Sigmoid colon (tissue), 7 donors: ENCODE measurements at places on chromosomes 5 and 9.

DNA sequence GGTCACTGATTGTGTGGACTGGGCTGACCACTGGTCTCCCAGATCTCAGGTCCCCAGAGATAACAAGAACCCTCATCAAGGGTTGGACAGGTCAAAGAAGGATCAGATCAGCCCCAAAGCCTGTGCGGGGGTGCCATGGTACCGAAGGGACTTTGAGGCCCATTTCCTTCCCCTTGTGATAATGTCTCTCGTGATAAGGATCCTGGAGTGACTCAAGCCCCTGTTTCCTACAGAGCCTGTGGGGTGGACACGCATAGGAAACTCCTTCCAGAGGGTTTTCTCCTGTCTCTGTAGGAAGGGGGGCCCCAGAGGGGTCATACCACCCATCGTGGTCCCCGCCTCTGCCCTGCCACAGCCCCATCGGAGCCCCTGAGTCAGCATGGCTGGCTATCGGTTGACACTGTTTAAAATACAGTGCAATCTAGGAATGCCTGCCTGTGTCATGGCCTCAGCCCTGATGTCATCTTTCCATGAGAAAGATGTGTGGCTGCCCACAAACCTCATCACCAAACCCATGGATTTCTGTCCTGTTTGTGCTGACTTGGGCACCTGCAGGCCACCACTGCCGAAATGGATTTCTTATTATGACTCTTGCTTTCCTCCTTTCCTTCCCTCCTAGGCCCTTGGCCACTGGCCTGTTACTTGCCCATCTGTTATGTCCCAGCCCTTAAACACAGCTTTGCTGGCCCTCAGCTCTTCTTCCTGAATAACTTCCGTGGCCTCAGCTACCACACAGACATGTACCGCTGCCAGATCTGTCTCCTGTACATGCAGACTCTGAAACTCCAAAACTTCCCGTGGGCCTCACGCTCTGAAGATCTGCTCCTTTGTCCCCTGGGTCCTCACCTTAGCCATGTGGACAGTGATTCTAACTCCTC is 2.9 kb upstream of the CSF2 start:
- DNase-seq, result no peak

GRCh38 chr5:123950701-123951581 is 439.0 kb downstream of the CSNK1G3 start:
- DNase-seq, result no peak

- no peak for DNase-seq
These were observed 184.5 kb upstream of the KLF4 start for GRCh38 chr9:107673861-107674720.

DNA sequence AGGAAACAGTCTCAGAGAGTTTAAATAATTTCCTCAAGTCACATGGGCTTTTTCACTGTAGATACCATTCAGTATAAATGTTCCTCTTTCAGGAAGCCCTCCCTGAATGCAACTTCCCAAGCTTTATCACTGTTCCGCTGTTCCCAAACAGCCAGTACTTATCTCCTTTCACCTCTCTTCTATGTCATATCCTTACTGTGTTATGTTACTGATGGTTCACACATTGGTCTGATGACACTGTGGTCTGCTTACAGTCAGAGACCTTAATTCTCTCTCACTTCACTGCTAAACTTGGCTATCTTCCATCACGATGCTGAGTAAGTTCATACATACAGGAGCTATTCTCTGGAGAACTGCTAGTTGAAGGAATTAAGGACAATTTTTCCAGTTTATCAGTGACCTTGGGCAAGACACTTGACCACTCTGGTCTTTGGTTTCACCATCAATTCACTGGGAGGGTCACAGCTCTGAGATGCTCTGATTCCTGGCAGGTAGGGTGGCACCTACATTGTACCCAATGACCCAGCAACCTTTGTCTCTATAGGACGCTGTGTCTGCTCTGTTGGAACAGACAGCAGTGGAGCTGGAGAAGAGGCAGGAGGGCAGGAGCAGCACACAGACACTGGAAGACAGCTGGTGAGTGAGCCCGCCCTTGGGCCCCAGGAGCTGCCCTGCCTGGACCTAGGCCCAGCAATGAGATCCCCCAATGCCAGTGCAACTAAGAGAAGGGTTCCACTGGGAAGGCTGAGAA is 42.1 kb upstream of the RARS1 start:
- DNase-seq, result no peak

DNA sequence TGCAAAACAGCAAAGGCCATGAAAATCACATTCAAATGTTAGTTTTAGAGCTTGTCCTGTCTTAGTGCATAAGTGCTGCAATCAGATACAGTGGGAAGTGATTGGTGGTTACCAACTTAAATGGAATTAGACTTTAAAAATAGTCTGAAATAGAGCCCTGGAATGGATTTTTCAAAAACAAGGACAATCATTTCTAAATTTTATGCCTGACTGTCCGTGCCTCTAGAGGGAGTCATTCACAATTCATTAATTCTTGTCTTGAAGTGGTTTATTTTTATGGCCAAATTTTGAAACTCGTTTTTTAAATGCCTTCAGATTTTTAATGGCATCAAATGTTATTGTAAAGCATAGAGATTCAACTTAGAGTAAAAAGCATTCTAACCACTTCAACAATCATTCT is 561.8 kb upstream of the DAB2 start:
- DNase-seq, result no peak

- DNase-seq, result no peak
These were observed 58.9 kb upstream of the RXRA start for GRCh38 chr9:134267305-134267880.

GRCh38 chr5:53362521-53362941 is 117.9 kb upstream of the FST start:
- no peak for DNase-seq

DNA sequence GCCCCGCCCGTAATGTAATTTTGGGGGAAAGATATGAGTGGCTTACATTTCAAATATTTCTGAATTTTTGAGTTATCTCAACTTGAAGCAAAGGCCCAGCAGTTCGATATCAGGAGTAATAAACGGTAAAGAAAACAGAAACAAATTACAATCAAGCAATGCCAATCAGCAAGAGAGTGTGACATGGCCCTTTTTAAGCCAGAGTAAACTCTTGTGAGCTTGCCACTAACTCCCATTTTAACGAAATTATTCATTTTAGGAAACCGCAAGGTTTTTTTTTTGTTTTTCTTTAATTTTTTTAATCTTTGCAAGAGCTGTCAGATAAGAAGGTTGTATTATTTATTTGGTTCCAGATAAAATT is 17.6 kb upstream of the CDK7 start:
- no peak for DNase-seq

DNA sequence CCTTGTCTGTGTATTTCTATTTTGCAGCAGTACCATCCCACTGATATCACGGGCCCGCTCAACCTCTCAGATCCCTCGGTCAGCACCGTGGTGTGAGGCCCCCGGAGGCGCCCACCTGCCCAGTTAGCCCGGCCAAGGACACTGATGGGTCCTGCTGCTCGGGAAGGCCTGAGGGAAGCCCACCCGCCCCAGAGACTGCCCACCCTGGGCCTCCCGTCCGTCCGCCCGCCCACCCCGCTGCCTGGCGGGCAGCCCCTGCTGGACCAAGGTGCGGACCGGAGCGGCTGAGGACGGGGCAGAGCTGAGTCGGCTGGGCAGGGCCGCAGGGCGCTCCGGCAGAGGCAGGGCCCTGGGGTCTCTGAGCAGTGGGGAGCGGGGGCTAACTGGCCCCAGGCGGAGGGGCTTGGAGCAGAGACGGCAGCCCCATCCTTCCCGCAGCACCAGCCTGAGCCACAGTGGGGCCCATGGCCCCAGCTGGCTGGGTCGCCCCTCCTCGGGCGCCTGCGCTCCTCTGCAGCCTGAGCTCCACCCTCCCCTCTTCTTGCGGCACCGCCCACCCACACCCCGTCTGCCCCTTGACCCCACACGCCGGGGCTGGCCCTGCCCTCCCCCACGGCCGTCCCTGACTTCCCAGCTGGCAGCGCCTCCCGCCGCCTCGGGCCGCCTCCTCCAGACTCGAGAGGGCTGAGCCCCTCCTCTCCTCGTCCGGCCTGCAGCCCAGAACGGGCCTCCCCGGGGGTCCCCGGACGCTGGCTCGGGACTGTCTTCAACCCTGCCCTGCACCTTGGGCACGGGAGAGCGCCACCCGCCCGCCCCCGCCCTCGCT is 1.9 kb downstream of the LRRC26 start:
- no peak for DNase-seq

DNA sequence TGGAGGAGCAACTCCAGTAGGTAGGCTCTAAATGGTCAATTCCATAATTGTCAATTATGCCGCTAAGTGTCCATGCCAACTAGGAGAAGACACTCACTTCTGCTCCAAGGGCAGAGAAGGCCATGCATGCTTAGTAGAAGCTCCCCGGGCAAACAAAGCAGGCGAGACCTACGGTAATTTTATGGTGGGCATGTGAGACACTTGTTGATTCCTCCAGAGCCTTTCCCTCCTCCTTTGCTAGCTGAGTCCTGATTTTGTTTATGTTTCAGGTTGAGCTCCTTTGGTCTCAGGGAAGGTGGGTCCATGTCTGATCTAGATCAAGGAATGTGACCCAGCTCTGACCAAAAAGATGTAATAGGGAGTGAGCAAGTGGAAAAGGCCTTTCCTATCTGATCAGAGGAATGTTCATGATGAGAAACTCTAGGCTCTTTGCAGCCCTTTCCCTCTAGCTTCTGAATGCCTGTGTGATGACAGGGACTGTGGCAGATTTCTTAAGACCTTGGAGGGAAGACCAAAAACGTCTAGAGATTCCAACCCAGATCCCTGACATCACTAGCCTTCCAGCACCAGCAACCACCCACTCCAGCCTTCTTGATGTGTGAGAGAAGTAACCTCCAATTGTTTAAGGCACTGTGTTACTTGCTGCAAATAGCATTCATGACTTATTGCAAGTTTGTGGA is 7.7 kb upstream of the CPEB4 start:
- DNase-seq, result no peak

- no peak for DNase-seq
These were observed 22.6 kb upstream of the HK3 start for GRCh38 chr5:176921714-176922113.

DNA sequence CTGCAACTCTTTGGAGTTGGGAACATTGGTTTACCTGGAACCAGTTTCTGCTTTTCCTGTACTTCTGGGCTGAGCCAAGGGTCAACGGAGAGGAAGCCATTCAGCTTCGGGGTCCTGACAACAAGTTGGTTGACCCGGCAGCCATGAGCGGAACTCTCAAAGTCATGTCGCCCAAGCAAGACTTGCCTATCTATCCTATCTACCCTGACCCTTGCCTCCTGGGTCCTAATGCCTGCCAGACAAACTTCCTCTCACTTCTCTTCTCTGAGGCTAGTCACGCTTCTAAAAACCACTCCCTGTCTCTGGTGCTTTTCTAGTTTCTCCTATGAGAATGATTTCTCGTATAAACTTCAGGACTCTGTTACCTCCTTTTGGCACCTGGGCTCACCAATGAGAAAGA is 44.7 kb upstream of the CRHBP start:
- DNase-seq, result no peak

DNA sequence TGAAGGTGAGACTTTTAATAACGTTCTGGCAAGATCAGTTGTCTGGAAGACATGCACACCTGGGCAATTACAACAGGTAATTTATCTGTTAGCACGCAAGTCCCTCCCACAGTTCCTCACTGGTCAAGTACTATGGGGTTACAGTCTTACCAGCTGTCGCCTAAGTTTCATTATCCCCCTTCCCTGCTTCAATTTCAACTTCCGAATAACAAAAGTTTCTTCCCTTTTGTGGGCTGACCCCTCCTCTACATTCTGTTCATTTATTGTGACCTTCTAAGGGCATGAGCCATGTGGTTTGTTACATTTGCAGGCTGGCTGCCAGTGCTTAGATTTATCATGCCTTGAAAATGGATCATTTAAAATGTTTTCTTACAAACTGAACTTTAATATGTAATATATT is 16.5 kb downstream of the GAPT start:
- DNase-seq, result no peak

- DNase-seq, result no peak
These were observed 29.3 kb downstream of the COL23A1 start for GRCh38 chr5:178560911-178561310.

DNA sequence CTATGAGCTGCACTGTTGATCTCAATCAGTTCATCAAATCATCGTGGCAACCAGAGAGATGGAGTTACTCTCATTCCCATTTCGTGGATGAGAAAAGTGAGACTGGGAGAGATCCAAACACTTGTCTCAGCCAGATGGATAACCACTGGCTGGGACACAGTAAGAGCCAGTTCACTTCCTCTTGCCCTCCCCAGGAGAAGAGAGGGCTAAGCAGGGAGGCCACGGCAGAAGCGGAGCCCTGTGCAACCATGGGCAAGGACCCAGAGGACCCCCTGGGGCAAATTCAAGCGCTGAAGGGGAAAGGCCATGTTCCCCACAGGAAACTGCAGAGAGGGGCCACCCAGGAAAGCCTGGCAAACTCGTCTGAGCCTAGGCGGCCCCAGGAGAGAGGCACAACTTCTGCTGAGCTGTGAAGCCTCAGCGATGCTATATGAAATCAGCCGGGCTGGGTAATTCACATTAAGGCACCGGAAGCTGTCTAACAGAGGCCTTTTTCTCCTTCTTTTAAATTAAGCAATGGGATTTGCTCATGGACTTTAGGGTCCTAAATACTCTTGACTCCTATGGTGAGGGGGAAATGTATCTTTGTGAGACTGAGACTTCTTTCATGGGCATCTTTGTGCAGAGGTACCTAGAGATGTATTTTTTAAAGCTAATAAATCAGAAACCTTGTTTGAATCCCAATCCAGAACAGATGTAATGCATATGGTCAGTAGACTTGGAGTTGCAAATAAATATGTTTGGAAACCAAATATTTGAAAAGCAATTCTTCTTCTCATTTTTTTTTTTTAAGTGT is 137.1 kb upstream of the SMIM23 start:
- no peak for DNase-seq

DNA sequence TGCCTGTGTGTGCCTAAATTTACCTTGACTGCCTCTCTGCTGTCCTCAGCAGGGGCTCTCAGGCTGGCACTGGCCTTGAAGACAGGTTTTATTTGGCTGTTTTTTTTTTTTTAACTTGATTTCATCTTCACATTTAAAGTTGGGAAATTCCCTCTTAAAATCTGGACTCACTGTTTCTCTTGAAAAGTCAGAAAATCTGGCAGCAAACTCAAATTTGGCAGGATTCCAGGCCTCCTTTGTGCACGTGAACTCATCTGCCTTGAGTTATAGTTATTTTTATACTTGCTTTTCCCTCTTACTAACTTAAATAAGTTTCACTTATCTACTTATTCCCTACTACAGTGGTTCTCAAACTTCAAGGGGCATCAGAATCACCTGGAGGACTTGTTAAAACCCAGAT is 118.4 kb upstream of the MAP3K1 start:
- no peak for DNase-seq

DNA sequence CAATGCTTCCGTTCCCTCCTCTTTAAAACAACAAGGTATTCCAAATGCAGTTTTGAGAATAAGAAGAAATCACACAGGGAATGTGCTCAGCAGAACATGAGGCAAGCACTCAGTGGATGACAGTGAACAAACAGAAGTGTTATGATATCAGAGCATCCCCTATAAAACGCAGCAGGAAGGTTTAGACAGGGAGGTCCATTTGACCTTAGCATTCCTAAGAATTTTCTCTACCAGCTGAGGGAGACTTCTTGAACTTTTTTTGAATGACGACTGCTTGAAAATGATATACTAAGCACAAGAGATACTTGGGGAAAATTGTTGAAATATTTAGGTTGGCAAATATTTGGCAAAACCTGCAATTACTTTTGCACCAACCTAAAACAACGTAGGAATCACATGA is 3.9 kb downstream of the AMACR start:
- DNase-seq, result no peak
